Stimulated activated CD4-positive, alpha-beta T cell treated with anti-CD3 and anti-CD28 coated beads, Interleukin-12 subunit alpha, Interleukin-12 subunit beta, amount 100 ng/mL, for 48 hours (primary cell): ENCODE measurements at places on chromosomes 2 and 18.

GRCh38 chr18:12462242-12462641, 54.5 kb downstream of the PRELID3A start:
- no peak for DNase-seq

DNA sequence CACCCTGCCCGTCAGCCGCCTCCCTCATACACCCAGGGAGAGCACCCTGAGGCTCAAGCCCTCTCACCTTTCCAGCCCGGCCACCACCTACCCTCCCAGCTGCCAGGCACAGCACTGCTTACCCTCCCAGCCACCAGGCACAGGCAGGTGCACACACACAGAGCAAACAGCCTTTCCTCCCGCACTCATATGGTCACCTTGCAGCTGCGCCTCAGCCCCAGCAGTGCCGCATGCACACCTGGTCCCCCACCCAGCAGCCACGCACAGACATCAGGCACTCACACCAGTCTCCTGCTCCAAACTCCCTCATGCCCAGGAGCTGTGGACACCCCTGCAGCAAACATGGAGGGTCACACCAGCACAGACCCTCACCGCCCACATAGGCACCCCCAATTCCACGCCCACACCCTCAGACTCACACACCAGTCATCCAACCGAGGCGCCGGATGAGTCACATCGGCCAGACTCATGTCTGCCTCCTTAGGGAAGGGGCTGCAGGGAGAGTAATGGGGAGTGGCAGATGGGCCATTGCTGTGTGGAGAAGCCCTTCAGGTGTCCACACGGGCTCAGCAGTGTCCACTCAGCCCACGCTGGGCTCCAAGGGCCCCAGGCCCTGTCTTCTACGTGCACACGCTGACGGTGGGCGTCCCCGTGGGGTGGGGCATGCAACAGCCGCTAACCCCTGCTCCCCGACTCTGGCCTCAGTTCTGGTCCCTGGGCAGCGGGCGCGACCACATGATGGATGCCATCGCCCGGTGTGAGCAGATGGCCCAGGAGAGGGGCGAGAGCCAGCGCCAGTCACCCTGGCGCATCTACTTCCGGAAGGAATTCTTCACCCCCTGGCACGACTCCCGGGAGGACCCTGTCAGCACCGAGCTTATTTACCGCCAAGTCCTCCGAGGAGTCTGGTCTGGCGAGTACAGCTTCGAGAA, 22.3 kb upstream of the GPR17 start:
- no peak for DNase-seq

GRCh38 chr2:151085181-151085611, 176.5 kb downstream of the RBM43 start:
- no peak for DNase-seq

- no peak for DNase-seq
These were observed 130.9 kb upstream of the ARHGAP28 start for GRCh38 chr18:6598657-6599056.

DNA sequence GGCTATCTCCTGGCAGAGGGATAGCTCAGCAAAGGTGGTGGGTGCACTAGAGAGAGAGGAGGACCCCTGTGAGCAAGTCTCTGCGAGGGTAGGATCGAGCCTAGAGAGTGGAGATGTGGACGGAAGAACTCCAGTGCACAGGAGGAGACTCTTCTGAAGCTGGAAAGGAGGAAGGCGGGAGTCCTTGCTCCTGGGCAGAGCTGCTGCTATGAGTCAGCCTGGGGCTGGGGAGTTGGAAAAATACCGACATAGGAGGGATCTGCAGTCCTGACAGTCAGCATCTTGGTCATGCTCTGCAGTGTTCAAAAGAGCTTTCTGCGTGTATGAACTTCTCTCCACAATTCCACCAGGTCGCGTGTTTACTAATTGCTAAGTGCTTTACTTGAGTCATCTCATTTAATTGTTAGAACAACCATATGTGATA, 233.8 kb downstream of the LDLRAD4 start:
- no peak for DNase-seq

DNA sequence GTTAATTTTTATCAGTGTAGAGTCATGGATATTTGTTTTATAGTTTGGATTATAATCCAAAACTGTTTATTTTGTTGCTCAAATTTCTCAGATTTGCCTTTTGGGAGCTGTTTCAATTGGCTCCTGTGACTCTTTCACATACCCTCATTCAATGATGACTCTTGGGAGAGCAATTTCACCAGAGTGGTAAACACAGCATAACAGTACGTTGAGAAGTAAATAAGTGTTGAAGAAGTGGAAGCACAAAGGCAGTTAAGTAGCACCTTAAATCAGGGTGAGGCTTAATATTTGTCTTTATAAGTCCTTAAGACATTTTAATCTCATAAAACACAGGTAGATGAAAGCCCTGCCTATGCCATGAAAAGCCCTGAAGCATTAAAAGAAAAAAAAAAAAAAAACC, 17.1 kb upstream of the SLC39A10 start:
- DNase-seq: no peak

DNA sequence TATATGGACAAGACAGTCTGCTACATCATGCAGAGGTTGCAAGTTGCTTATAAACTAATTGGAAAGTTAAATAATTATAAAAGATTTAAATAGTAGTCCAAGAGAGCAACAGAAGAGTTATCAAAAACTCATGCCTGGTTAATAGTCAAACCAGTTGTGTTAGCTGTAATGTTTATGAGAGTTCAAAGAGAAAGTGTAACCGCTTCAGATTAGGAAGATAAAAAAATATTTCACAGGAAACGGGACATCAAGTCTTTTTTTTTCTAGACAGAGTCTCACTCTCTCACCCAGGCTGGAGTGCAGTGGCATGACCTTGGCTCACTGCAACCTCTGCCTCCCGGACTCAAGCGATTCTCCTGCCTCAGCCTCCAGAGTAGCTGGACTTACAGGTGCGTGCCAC, 34.6 kb upstream of the RNF125 start:
- DNase-seq: no peak

DNA sequence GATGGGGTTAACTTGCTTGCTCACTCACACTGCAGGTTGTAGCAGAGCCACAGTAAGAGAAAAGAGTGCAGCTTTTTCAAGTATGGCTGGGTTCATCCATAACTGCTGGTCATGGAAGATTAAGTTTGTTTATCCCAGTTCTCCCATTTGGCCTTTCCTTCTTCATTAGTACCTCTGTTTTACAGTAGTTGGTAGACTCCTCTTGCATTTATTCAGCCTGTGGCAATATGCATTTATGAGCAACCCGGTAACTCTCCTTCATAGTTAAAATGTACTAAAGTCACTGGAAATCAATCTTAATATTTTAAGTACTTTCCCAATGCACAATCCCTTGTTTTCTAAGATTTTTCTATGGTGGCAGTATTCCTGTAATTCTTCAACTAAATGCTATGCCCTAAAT, 14.0 kb downstream of the FTCDNL1 start:
- DNase-seq: no peak

GRCh38 chr2:24586955-24587354, 95.9 kb downstream of the NCOA1 start:
- DNase-seq: no peak

- no peak for DNase-seq
These were observed 13.2 kb upstream of the SERPINB12 start for GRCh38 chr18:63528863-63529492.

DNA sequence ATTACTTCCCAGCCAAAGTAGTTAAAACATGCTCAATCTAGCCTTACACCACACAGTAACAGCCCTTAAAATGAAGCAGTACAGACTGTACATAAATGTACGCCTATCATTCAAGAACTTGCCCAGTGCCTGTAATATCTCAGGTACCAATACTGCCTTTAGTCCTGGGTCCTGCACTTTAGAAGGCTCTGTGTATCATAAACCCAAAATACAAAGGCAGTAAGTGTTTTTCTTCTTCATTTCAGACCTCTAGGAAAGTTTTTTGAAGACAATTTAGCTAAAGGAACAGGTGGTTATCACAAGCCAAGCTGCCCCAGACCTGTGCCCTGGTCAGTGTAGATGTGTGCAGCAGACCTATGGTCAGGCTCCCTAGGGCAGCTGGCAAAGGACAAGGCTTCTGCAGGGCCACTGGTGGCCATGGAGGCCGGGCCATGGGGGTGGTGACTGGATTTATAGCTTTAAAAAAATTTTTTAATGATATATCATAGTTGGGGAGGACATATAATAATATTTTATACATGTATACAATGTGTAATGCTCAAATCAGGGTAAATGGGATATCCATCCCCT, 18.8 kb downstream of the LPIN2 start:
- no peak for DNase-seq

GRCh38 chr2:201854841-201855240, 48.5 kb downstream of the CDK15 start:
- no peak for DNase-seq

DNA sequence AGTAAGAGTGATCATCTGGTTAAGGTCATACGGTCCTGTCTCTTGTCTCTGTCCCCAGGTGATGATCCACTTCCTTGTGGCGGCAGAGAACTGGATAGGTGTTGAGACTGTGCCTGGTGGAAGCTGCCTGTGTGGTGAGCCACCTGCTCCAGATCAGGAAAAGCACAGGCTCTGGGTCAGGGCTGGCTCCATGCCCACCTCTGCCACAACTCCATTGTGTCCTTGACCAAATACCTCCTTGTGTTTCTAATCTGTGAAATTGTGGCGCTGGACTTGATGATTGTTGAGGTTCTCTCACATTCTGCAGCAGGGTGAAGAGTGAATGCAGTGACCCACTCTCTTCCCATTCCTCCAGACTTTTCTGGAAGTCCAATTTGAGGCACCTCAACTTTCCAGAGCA, 45.7 kb upstream of the EN1 start:
- no peak for DNase-seq
